ENCODE measurements at places on chromosomes 1 and 21. TPM values are rescaled to one million over a fixed set of nuclear protein-coding genes. Genes with fewer than 3 reads are reported as not detected.

GRCh38 chr1:112388436-112388835, 7.6 kb upstream of the CTTNBP2NL start:
- peak; percentile 55 for DNase-seq

GRCh38 chr1:163174524-163175437, 27.9 kb downstream of the RGS5 start:
- DNase-seq, result peak; percentile 83

MROH9 gene
- polyA plus RNA-seq, result not detected

- no peak for DNase-seq
These were observed 1.3 kb upstream of the ATP1A1 start for GRCh38 chr1:116371752-116372151.

DNA sequence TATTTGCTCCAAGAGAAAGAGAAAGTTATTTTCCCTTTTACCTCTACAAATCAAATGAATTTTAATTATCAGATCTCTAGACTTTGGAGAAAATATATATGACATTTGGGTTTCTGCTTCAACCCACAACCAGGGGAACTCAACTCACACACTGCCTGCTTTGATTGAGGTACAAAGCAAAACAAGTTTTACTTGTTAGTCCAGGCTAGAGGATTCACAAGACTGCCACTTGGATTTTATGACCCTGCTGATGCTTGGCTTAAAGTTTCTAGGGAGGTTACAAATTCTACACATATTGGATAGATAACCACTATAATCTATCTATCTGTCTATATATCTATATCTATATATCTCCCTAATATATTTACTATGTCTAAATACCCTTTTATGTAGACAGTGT, 467.3 kb upstream of the RGS18 start:
- no peak for DNase-seq

TTLL7 gene
- polyA plus RNA-seq, result 2.9 TPM

C1orf122 gene
- 108 TPM for polyA plus RNA-seq
